RPMI7951 (cell line): ENCODE measurements at places on chromosomes 11 and 22.

DNA sequence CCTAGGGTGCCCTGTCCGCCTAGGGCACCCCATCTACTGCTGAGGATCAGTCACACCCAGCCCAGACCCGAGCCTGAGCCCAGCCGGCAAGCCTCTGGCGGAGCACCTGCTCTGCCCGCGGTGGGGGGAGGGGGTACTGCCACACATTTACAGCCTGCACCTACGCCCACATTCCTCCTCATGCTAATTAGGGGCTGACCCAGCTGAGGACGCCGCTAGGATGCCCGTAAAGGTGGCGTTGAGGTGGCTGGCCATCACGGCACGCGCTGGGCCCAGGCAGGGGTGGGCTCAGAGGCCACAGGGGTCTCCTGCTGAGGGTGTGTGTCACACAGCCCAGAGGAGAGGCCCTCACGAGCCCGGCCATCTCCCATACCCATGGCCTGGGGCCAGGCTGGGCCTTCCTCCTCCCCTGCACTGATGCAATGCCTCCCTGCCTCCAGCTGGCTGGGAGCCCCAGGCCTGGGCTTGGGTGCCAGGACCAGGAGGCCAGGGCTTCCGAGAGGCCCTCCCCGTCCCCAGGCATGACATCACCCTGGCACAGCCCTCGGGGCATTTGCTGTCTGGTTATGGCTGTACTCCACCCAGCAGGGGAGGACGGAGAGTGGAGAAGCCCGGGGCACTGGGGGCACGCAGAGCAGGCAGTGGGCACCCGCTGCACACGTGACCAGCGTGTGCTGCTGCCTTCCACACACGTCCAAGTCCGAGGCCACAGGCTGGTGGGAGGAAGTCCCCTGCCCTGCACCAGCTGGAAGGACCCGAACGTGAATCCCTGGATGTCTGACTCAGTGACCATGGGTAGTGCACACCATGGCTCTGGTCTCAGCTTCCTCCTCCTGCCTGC, 12.7 kb downstream of the DUSP8 start:
- DNase-seq: peak; percentile 89

GRCh38 chr11:120717623-120718022, 206.1 kb downstream of the GRIK4 start:
- no peak for DNase-seq

DNA sequence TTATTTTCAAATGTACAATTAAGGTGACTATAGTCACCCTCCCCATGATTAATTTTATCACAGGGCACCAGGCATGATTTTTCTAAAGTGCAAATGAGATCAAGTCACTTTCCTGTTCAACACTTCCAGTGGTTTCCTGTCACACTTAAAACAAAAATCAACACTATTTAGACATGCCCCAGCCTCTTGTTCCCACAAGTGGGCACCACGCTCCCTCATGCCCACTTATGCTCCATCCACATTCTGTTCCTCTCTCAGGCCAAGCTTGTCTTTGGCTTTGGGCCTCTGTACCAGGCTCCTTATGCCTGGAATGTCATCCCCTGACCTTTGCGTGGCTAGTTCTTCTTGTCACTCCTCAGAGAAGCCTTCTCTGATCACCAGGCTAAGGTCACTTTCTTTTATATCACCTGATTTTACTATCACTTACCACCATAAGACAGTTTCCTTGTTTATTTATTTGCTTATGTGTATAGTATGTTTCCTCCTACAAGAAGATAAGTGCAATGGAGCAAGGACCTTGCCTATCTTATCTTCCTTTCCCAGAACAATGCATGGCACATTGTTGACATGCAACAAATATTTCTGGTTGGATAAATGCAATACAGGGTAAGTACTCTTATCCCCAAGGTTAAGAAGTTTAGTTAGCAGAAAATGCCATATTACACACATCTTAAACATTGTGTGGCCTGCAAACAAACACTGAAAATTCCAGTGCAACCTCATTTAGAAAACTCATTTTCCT, 50.9 kb upstream of the PANX1 start:
- DNase-seq: no peak

DNA sequence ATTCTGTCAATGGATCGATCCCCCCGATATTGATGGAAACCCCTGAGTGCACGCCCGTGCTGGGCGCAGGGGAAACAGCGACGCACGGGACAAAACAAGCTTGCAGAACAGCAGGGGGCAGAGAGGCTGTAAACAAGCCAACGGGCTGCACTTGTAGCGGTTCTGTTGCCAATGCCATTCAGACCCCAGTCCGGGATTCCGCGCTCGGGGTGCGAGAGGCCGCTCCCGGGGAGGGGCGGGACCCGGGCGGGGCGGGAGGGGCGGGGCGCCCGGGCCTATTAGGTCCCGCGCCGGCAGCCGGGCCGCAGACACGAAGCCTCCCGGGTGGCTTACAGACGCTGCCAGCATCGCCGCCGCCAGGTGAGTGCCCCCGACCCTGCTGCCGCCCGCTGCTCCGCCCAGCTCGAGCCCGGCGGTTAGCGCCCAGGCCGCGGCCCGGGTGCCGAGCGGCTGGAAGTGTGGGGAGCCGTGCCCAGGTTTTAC, at the start of gene BIK:
BIK (plus strand) TSS at position 307 of the 483 bp plus-strand sequence. CDS start 13,273 bp downstream, outside the sequence.
- peak; percentile 31 for DNase-seq

DNA sequence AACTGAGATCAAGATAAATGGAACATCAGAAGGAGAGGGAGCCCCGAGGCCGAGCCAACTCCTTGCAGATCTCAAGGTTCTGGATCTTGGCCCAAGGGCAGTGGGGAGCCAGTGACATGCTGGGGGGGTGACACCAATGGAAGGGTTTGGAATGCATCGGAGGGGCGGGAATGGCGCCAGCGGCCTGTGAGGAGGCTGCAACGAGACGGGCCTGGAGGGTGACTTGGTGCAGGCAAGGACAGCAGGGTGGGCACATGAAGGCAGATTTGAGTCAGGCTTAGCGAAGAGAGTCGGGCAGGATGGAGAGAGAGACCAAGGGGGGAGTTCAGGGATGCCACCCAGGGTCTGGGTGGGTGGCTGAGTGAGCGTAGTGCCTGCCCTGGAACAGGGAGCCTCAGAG, 23.2 kb downstream of the ELFN2 start:
- no peak for DNase-seq

- peak; percentile 57 for DNase-seq
Observed at GRCh38 chr11:134224710-134225664, 516 bp downstream of the VPS26B start.

- DNase-seq: no peak
Observed at GRCh38 chr11:81647374-81647773, 1086.3 kb downstream of the FAM181B start.

GRCh38 chr11:119192111-119192510, 6.8 kb downstream of the NHERF4 start:
- DNase-seq: no peak

DNA sequence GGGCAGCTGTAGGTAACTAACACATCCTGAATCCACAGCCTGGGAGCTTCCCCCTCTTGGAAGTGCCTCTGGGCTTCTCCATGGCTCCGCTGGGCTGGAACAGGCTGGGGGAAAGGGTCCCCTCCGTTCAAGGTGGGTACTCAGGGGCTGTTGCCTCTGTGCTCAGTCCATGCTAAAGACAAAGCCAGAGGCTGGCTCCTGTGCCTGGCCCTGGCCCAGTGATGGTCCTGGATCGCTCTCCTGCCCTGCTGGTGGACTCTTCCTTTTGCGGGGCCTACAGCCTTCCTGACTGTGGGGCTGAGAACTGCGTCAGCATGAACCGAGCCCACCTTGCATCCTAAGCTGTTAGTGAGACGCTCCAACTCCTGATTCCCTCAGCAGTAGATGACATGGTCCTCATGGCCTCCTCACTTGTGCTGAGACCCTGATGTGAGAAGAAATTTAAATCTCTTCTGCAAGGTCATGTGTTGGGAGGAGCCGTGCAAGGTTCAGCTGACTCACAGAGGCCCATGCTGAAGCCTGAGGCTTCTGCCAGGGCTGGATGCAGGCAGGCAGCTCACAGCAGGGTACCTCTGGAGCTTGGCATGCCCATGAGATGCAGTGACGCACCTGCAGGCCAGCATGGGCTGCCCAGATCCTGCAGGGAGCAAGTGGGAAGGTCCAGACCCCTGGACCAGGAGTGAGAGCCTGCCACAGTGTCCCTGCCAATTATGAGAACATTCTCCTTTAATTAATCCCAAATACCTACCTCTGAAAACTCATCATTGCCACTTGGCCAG, 1285.5 kb downstream of the TBC1D22A start:
- DNase-seq: no peak

GRCh38 chr22:24695561-24696511, 78.7 kb downstream of the PIWIL3 start:
- no peak for DNase-seq

GRCh38 chr11:103683576-103683975, 352.9 kb upstream of the DDI1 start:
- DNase-seq: no peak

GRCh38 chr11:31823644-31824331, 12.7 kb upstream of the PAX6 start:
- no peak for DNase-seq

- no peak for DNase-seq
Observed at GRCh38 chr22:18121506-18121905, 10.9 kb downstream of the TUBA8 start.

DNA sequence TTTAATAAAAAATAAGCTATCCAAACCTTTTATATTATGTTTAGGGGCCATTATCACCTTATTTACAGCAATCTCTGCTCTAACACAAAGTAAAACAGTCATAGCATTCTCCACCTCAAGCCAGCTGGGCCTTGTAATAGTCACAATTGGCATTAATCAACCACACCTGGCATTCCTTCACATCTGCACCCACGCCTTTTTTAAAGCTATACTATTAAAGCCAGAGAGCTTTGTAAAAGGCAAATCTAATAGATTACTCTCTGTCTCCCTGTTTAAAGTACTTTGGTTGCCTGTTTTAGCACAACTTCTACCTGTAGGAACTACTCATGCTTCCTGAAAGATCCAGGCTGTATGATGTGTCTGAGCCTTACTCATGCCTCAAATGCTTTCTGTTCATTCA, 113.1 kb downstream of the CSNK2A3 start:
- no peak for DNase-seq

DNA sequence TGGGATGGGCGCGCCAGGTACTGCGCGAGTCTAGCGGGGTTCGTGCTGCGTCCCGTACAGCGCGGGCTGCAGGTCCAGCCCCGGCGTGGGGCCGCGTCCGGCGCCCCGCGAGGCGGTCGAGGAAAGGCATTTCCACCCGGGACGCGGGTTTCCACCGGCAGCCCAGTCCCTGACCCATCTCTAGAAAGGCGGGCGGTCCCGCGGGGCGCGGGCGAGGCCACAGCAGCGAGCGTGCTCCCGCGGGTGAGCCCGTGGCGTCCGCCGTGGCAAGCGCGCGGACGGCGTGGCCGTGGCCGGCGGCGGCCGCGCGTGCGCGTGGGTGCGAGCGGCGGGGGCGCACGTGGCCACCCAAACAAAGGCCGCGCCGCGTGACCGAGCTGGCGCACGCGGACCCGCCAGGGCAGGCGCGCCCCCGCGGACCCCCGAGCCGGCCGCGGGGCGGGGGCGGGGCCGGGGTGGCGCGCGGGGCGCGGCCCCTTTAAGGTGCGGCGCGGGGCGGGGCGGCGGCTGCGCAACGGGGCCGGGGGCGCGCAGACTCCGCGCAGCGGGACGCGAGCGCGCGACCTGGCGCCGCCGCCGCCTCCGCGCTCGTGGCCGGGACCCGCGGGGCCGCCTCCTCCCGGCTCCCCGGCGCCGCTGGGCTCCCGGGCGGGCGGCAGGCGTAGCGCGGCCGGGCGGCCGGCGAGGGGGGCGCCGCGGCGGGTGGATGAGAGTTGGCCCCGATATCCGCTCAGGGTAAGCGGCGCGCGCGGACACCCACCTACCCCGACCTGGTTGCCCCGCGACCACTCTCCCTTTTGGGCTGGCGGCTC, 39.3 kb upstream of the CELSR1 start:
- peak; percentile 56 for DNase-seq

DNA sequence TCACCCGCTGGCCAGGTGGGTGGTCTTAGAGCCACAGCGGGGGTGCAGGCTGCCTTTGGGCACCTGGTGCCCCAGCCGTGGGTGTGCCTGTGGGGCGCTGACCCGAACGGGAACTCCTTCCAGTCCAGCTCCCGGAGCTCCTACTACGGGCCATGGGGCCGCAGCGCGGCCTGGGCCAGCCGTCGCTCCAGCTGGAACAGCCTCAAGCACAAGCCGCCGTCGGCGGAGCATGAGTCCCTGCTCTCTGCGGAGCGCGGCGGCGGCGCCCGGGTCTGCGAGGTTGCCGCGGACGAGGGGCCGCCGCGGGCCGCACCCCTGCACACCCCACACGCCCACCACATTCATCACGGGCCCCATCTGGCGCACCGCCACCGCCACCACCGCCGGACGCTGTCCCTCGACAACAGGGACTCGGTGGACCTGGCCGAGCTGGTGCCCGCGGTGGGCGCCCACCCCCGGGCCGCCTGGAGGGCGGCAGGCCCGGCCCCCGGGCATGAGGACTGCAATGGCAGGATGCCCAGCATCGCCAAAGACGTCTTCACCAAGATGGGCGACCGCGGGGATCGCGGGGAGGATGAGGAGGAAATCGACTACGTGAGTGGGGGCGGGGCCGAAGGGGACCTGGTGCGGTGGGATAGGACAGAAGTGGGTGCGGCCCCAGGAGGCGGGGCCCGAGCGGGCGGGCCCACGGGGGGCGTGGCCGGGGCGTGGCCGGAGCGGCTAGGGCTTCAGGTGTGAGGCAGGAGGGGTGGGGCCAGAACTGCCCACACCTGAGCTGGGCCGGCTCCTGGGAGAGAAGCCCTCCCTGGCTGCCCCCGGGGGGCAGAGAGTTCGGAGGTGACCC, 91.5 kb downstream of the CACNA1I start:
- DNase-seq: no peak

- DNase-seq: no peak
Observed at GRCh38 chr11:5223146-5223545, 3.7 kb downstream of the HBB start.

DNA sequence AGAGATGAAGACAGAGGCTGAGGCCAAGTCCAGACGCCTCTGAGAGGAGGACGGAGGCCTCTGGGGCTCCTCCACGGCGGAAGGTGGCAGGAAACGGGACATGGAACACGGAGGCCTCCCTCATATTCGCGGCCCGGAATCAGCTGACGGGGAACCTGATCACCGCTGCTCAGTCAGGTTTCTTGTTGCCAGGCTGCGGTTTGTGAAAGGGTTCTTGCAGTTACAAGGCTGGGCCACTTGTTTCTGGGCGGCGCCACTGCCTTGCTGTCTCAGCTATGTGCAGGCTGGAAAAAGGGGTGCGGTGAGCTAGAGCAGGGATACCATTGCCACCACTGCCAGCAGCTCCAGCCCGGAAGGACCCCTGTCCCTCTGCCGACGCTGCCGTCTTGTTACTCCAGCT, 10.0 kb upstream of the MMP1 start:
- DNase-seq: no peak

DNA sequence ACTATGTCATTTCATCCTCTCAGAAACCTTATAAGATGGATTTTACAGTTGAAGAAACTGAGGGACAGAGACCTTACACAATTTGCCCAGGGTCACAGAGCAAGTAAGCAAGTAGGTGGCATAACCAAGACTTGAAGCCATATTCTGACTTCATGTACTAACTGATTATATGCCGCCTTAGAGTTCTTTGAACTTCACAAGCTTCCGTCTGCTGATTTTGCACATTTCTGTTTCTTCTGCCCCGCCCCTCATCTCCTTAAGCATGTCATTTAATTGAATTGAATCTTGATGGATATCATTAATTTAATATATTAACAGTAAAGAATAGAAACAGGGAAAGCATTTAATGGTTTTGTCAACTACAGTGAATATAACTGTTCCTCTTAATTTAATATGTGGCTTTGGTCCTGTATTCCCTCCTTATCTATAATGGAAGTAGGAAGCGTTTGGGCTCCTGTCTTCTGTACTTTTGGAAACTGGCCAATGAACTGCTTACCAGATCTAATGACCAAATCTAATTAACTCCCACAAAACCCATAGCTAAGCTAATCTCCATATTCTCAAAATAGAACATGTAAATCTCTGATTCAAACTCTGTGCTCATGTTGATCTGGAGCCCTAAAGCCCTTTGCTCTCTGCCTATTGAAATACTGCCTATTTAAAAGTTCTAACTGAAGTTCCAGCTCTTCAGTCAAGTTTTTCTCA, 30.4 kb downstream of the SIK2 start:
- DNase-seq: no peak
